ENCODE measurements at places on chromosomes 7 and 10.

DNA sequence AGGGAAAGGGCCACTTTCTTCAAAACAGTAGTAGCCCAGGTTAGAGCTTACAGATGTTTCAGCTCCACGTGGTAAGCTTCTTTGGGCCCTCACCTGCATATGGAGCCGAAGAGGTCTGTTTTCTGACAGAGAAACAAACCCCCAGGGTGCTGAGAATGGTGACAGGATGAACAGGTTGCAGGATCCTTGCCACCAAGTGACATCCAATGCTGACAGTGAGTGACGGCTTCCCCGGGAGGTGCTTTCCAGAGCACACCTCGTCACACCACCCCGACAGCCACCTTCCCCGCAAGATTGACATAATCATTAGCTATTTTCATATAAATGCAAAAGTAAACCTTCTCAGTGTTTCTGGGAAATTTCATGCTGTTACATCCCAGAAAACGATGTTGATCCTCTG, 109.3 kb upstream of the BTBD16 start:
- no peak for DNase-seq

GRCh38 chr7:150406312-150406566, 27.1 kb downstream of the ZNF775 start:
- no peak for DNase-seq

DNA sequence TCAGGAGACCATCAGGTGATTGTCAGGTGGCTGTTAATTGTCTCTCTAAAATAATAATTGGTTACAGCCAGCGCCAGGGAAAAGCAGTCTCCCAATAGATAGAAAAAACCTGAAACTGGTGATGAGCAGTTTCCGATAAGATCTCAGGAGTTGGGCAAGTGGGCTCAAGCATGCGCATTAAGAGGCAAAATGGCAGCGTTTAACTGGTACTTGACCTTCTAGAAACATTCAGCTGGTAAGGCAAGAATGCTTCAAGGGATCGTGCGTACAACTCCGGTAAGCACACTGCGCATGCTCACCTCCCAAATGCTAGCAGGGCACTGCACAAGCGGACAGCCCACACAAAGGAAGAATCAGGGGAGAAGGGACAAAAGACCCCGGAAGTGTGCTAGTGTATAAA, 48.5 kb downstream of the BLNK start:
- DNase-seq = no peak

GRCh38 chr7:12570534-12571461, at the start of gene SCIN:
Gene SCIN, plus strand, starts transcription at chr7:12570720. Its CDS starts 67 bp downstream, at chr7:12570787.
- no peak for DNase-seq

DNA sequence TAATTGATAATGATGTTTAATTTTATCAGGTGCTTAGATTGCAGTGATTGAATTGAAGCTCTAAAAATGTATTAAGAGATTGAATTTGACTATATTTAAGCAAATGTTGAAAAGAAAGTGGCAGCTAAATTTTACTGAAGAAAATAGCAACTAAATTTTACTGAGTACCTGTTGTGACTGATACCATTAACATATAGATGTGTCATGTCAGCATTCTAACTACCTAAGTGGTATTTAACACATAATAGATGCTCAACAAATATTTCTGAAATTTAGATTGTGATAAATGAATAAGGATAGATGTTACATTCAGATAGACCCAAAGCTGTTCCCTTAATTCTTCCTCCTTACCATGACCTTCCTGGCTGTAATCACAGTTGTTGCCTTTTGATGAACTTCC, 350.9 kb upstream of the VWC2 start:
- DNase-seq = no peak

Measured in fibroblast of skin of back (primary cell).